ENCODE measurements at places on chromosomes 11 and 22. TPM values are rescaled to one million over a fixed set of nuclear protein-coding genes. Genes with fewer than 3 reads are reported as not detected.

The OR6T1 gene
- not detected for total RNA-seq

The CNGA4 gene
- total RNA-seq = 0.35 TPM

The ELP4 gene
- total RNA-seq = 22.8 TPM

The USH1C gene
- not detected for total RNA-seq

The APOA1 gene
- total RNA-seq = 0.87 TPM

The PARVA gene
- 1.0 TPM for total RNA-seq

The NCAPD3 gene
- total RNA-seq = 27.6 TPM

The OR52N4 gene
- 1.2 TPM for total RNA-seq

The RAB1B gene
- 132 TPM for total RNA-seq

The MB gene
- not detected for total RNA-seq

The IGLL5 gene
- 124 TPM for total RNA-seq

The MPPED1 gene
- total RNA-seq = not detected

The TMPRSS4 gene
- total RNA-seq = not detected

The SLC22A8 gene
- not detected for total RNA-seq

The GSTT2B gene
- total RNA-seq = not detected

The OR2D2 gene
- not detected for total RNA-seq

The OR8D1 gene
- not detected for total RNA-seq

The C11orf42 gene
- not detected for total RNA-seq

The TSPAN32 gene
- total RNA-seq = 299 TPM

The SHANK2 gene
- total RNA-seq = not detected

The NXPE2 gene
- not detected for total RNA-seq

The ADAMTS15 gene
- 0.20 TPM for total RNA-seq

The SHANK3 gene
- total RNA-seq = 0.07 TPM

The RBFOX2 gene
- 1.0 TPM for total RNA-seq

The OR52E4 gene
- not detected for total RNA-seq

The SMC1B gene
- 0.07 TPM for total RNA-seq

The CSF2RB gene
- 8.2 TPM for total RNA-seq

The MUC2 gene
- total RNA-seq = not detected

The FGF4 gene
- total RNA-seq = not detected

The SLC22A12 gene
- total RNA-seq = not detected

The VSIG2 gene
- total RNA-seq = not detected

The TRIM48 gene
- total RNA-seq = not detected

The CBL gene
- 32.5 TPM for total RNA-seq

The TPBGL gene
- total RNA-seq = 0.45 TPM

The ACP2 gene
- total RNA-seq = 16.8 TPM

The B4GALNT4 gene
- 1.5 TPM for total RNA-seq
